Stimulated activated CD4-positive, alpha-beta T cell treated with anti-CD3 and anti-CD28 coated beads, Interleukin-1b, Interleukin-23, amount 100 ng/mL, for 48 hours (primary cell): ENCODE measurements at places on chromosomes 2 and 18.

GRCh38 chr2:237583385-237584295, 6.9 kb downstream of the RAB17 start:
- no peak for DNase-seq

DNA sequence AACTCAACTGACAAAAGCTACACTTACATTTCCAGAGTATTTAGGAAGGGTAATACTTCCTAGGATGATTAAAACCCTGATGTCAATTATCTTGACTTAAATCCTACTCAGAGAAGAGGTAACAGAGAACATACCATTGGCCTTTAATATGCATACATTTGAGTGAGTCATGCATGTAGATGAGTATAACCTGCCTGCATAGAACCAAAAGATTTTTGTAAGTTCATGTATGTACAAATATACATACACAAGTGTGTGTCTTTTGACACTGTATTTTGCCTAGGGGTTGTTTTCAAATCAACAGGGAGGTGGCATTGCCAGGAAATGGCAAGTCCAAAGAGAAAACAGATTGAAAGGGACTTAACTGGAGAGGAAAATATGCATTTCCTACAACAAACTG, 6.1 kb downstream of the BMP10 start:
- DNase-seq, result no peak

GRCh38 chr18:55086906-55087305, 127.6 kb upstream of the CCDC68 start:
- DNase-seq, result no peak

DNA sequence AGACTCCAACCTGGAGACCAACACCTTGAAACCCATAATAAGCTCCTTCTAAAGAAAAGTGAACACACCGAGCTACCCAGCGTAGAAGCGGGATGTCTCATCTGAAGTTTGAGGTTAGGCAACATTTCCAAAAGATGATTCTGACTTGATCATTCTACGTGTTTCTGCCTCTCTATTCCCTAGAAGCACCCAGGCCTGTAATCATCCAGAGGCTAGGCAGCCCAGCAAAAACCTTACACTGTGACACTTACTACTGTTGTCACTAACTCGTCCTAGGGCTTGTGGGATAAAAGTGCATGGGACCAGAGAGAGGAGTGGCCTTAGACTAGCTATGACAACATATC, 1.4 kb downstream of the ZBTB14 start:
- DNase-seq, result peak; percentile 35

DNA sequence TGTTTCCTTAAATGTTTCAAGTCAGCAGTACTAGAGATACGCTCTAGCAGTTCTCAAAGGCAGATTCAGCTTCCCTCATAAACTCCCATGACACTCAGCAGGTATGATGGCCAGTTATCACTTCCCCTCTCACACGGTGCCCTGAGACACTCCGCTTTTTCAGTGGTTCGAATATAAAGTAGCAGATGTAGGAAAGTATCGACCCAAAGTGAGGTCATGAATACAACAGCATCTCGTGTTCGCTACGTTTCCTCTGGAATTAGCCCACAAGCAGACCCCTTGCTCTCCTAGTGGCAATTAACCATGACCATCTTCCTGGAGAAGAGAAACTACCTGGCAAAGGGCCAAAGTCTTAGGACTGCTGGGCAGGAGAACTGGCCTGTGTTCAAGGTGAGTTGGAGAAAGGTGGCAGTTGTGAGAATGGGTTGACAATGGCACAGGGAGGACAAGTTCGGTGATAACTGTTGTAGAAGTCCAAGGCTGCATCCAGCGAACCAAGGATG, 9.3 kb upstream of the AGBL5 start:
- no peak for DNase-seq

GRCh38 chr2:216189410-216189809, 80.3 kb downstream of the XRCC5 start:
- DNase-seq, result no peak

DNA sequence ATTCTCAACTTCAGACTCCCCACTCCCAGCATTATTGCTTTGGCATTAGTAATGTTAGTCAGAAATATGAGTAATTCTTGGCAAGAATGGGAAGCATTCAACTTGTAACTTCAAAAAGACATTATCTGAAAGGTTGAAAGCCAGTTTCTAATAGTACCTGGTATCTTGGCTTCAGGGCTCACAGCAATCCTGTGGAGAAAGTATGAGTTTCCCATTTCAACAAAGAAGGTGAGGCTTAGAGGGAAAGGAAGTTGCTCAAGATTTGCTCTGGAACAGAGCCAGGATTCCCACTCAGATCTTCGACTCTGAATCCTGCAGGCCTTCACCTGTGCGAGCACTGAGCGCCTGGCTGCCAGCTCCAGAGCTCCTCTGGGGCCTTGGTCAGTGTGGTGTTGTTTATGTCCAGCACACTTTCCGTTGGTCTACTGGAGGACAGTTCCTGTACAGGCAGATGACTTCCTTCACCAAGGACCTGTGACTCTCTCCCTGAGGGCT, 136.1 kb downstream of the MCFD2 start:
- no peak for DNase-seq

DNA sequence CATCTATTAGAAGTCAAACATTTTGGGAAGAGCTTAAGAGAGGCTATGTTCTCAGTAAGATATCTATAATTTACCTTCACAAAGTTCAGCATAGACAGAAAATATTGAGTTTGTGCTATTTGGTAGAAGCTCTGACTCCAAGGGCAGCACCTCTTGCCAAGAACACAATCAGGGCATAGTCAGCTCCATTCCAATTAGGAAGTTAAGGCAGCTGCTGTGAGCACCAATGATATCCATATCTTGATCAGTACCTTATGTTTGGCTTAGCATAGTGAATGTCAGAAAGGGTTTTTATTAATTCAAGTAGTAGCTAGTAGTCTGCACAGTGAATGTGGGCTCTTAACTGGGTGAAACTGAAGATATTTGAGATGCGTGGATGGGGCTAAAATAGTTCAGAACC, 86.4 kb upstream of the SPRED2 start:
- DNase-seq, result no peak

DNA sequence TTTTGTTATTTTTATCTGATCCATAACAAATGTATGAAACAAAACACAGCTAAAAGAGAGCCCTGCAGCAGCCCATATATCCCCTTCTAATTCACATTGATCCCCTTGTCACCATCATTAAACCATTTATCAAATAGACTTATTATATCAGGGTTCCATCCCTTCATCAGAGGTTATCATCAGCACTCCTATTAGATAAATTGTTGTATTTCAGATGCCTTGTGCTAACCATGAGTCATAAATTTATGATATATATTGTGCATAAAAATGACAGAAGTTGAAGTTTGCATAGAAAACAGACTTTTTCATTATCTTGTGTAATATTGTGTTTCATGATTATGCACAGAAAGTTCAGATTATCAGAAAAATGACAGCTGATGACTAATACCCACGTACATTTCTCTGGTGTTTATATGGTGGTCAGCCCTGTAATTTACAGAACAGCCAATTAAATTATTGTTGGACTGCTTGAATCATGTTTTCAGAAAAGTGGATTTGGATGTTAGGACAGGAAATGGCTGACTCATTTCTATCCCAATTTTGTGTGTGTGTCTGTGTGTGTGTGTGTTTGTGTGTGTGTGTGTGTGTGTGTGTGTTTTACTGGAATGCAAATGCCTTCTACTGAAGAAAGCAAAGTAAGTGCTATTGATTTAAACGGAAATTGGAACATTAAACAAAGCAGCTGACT, 80.9 kb downstream of the PPP1R1C start:
- no peak for DNase-seq

- no peak for DNase-seq
Observed at GRCh38 chr2:105278654-105279053, 37.1 kb downstream of the GPR45 start.

- no peak for DNase-seq
Observed at GRCh38 chr2:142270291-142270690, 139.5 kb upstream of the LRP1B start.

DNA sequence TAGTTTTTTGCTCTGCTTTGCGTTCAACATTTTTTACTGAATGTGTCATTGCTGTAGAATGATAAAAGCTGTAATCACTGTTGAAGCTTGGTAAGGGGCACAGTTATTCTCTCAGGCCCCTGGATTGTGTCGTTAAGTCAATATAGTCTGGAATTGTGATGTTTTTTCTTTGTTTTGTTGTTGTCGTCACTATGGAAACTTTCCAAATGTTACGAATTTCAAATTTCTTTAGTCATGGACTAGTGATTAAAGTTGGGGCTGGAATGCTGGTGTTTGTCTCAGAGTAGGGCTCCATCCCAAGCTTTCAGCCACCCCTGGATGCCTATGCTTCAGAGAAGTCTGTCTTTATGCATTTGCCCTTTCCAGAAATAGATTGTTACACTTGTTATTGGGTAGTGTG, 287.2 kb downstream of the CDH19 start:
- DNase-seq, result no peak

DNA sequence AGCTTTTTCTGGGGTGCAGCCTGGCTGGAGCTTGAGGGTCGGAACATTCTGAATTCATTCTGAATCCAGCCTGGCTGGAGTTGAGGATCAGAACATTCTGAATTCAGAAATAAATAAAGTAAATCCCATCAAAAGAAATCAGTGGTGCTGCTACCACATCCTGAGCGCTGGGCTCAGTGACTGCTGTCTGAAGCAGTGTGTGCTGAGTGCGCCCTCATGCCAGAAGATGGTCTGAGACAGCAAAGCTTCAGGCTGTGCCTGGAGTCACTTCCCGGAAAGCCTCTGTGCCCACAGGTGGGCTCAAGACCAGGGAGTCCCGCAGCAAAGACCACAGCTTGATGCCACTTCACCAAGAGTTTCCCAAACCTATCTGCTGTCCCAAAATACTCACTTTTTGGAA, 187.9 kb downstream of the VAPA start:
- no peak for DNase-seq

DNA sequence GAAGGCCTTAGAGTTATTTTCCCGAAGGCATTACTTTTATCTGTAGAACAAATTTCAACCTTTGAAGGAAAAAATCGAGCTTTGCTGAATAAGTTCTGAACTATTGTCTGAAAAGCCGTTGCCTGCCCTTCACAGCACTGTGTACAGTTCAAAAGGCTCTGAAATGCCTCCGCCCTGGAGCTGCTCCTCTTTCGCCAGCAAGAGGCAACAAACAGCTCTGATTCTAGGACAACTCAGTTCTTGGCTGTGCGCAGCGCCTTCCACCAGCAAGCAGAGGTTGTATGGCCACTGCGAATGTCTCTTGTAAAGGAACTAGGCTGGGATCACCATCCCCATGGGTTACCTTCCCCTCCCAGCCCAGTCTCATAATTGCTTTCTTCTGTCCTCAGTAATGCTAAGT, 308.5 kb downstream of the GBX2 start:
- no peak for DNase-seq

DNA sequence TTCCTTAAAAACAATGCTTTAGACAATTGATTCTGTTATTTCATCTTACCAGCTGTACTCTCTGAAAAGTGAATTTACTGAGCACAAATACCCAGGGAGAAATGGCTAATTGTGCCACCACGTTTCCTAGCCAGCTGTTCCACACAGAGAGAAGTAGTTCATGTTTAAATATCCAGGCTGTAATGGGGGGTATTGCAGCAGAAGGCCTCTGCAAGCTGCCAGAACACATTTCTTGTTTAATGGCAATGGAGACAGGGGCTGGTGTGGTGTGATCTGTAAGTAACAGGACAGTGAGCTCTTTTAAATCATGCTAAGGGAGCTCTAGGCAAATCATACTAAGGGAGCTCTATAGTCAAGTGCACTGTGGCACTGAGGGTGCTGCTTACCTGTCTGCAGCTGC, 809.2 kb downstream of the CNTNAP5 start:
- no peak for DNase-seq

- DNase-seq, result no peak
Observed at GRCh38 chr2:198517976-198518375, 713.6 kb downstream of the PLCL1 start.
